ENCODE measurements at places on chromosomes 2 and 18.

DNA sequence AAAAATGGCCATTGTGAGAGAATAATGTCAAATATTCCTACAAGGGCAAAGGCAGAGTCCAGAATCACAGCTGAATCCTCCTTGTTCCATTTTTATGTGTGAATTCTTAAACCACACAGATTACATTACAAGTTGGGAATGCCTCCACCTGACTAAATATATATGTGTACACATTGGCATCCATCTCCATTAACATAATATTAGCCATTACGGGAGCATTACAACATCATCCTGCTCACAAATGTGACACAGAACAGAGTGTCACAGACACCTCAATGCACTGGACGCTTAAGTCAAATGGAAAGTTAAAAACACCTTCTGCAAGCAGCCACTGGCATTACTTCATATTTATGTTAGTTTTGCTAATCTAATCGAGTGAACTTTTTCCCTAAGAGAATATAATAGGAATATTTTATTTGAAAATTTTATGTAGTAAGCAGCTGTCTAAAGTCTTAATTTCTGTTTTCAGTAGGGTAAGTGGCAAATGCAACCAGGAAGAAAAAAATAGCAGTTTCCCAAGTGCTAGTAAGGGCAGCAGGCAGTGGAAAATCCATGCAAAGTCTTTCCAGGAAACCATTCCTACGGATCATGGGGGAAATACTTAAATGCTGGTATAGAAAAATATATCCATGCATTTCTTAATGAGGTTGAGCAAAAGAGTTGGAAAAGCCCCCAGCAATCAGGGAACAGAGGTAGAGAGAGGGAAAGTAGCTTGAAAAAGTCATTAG, 255.6 kb downstream of the OSR1 start:
- DNase-seq: no peak

- DNase-seq: no peak
Measured at GRCh38 chr2:10398496-10398895, 49.6 kb downstream of the ODC1 start.

DNA sequence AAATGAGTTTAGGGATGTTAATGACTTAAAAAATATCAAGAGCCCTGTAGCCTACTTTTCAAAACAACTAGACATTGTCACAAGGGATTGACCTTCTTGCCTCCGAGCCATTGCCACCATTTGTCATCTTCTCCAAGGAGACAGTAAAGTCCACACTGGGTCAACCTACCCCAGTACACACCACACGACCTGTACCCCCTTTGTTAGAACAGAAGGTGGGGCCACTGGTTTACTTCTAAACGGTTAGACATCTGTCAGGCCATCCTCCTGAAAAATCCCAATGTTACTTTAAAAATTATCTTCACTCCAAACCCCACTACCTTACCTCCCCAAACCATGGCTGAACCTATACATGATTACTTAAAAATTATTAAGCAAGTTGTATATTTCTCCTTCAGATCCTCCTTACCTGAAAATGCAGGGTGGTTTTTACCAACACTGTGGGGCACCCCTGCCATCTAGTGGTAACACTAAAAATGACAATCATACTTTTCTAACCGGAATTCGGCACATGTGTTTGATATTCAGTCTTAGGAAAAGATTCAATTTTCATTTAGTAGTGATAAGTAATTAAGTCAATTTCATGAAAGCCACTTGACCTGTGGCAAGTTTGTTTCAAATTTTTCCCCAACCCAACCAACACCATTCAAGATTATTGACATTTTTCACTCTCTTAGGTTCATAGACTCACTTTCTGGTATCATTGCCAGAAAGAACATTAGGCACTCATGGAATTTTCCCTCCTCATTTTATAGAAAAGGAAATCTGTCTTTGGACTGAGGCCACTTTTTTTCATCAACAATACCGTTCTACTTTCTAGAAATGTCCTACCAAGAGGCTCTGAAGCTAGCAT, 265.3 kb upstream of the PKDCC start:
- DNase-seq: peak; percentile 56

- no peak for DNase-seq
Measured at GRCh38 chr2:112085916-112086669, 31.0 kb downstream of the TMEM87B start.

DNA sequence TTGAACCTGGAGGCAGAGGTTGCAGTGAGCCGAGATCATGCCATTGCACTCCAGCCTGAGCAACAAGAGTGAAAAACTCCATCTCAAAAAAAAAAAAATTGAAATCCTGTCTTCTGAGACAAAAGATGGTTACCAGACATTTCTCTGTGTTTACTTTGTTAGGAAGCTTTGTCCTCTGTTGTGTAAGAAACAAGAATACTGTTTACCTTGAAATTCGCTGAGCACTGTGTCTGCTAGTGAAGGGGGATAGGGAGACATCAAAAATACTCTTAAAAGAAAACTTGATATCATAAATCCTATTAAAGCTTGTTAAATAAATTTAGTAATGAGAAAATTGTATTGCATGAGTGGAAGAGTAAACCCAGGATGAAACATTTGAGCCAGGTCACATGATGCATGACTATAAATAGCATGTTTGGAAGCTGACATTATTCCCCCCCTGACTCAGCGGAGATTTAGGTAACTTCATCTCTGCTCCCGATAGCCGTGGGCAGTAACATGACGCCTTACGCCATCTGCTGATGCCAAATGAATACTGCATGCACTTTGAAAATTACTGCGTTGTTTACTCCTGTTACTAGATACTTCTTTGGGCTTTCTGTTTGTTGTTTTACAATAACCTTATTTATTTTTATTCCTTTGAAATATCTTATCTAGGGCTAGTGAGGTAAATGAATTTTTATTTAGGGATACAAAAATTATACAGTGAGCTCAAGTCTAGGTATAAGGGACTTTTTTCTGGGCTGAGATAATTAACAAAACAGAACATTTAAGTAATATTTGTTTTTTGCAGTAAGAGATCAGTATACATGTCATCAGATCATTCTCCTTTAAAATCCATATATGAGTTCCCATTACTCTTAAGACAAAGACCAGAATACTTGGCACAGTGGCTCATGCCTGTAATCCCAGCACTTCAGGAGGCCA, 134.9 kb downstream of the MAP3K20 start:
- no peak for DNase-seq

- no peak for DNase-seq
Measured at GRCh38 chr2:105889046-105889445, 144.3 kb downstream of the NCK2 start.

DNA sequence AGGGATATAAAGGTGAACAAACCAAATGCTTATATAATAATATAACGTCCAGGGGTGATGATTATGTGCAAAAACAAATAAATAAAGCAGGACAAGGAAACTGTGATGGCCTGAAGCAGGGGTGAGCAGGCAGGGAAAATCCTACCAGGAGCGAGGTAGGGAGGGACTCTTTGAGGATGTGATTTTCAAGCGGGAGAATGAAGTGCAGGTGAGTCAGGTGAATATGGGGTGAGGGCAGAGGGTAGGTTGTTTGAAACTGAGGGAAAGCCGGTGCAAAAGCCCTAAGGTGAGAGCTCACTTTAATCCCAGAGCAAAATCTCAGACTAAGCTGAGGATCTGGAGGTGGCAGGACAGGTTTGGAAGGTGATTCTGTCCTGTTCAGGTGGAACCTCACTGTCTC, 40.7 kb downstream of the CYP26B1 start:
- DNase-seq: no peak

DNA sequence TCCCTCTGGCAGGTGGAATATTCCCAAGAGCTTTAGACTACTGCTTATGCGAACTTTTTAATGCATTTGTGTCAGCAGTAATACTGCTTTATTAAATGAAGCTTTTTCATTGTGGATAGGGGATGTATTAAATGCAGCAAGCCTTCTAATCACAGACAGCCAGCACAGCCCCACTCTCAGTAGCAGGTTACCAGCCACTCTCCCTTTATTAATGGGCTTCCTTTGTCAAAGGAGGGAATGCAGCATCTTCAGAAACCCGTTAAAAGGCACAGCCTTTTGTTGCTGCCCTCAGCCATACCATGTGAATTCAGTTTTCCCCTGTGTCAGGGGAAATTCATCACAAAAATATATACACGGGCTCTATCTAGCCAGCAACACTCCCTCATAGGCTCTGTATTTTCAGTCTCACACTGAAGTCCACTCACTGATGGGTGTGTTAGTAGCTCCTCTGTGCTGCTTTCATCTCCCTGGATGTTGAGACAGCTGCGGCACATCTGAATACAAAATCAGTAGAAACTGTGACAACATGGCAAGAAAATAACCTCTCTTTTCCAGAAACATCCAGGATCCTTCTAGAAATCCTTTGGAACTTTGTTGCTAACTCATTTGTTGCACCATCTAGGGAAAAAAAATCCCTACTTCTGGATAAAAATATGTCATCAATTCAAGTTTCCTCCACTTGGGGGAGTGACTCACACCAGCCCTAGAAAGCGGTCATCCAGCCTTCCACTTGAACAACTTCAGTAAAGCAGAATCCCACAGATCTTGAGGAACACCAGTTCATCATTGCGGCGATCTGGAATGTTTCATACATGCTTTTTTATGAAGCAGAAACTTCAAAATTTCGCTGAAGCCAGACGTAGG, 48.4 kb downstream of the LRRTM1 start:
- DNase-seq: no peak

- DNase-seq: no peak
Measured at GRCh38 chr2:136434251-136434715, 316.3 kb upstream of the CXCR4 start.

DNA sequence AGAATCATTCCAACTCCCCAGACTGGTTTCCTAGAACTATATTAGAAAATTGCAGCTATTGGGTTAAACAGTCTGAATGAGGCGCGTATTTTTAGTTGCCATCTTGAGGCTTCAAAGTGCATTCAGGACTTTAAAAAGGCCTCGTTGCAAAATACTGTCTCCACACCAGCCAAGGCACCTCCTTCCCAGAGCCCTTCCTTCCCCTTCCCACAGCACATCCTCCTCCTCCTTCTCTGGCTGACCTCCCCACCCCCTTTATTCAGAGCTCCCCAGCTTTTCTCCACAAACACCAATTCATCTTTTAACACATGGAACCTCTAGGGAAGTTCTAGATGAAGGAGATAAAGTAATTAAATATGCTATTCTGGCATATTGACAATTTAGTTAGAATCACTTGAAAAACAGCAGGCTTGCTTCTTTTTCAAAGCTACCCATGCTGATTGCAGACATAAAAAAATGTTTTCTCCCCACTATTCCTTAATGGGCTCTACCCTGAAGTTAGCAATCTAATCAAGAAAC, 90.3 kb downstream of the RTP5 start:
- DNase-seq: no peak

- DNase-seq: no peak
Measured at GRCh38 chr2:190684931-190685330, 36.0 kb downstream of the NAB1 start.

DNA sequence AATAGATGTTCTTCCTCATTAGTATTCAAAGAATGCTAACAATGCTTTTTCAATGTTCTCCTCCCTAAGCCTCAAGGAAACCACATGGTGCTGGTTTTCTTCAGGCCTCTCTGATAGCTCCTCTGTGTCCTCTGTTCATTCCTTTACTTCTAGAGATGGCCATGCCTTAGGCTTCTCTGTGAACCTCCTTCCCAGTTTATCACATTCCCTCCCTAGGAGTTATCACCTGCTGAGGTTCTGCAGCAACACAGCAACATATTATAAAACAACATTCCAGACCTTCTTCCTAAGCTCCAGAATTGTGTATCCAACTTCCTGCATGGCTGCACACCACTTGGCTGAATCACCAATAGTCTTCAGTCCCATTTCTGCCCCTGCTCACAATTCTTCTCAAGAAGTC, 325.5 kb downstream of the IRS1 start:
- DNase-seq: no peak

- no peak for DNase-seq
Measured at GRCh38 chr2:197207106-197207505, 103.5 kb downstream of the ANKRD44 start.

GRCh38 chr18:74065366-74065765, 82.3 kb downstream of the FBXO15 start:
- DNase-seq: no peak

- DNase-seq: no peak
Measured at GRCh38 chr2:11702946-11703345, 33.0 kb upstream of the NTSR2 start.

GRCh38 chr2:18045230-18045629, 166.8 kb downstream of the KCNS3 start:
- DNase-seq: no peak

DNA sequence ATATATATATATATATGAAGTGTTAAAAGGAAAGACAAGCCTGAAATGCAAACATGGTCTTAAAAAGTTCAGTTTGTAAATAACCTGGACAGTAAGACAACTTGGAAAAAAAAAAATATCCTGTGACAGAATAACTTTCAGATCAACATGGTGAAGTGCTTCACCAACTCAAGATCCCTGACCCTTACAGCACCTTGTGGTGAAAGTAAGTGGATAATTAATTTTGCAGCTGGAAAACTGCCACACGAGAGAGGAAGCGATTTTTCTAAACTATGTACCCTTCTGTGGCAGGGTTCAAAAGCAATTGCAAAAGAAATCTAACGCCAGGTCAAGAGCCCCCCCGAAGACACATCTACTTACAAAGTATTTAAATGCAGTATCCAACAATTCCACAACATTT, 95.8 kb downstream of the PAX3 start:
- DNase-seq: no peak

DNA sequence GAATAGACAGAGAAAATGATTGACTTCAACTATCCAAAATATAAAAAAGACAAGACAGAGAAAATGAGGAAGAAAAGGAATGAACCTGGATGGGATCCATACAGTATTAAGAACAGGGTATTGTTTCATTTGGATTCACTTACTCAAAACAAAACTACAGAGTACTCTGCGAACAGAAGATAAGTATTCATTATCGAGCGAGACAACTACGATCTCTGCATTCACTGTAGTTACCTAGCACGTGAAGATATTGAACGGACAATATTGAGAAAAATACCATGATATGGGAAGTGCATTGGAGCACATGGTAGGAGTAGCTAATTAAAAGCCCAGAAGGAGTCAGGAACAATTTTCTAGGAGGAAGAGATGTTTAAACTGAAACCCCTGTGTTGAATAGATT, 1.0 kb upstream of the ORC2 start:
- no peak for DNase-seq

DNA sequence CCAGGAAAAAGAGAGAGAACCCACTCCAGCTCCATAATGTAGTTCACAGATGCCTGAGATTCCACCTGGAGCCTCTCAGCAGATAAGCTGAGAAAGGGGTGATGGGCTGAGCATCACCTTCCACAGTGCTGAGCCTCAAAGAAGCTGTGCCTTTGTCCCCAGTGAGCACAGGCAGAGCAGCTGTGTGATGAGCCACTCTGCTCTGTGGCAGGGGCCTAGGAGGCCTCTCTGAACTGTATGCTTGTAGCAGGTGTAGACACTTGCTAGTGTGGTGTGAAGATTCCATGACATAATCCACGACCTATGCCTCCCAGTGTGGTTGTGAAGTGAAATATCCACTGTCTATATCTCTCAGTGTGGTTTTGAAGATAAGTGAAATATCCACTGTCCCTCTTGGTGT, 70.4 kb upstream of the MGAT4A start:
- no peak for DNase-seq

GRCh38 chr2:219638217-219638947, 11.0 kb downstream of the SLC4A3 start:
- peak; percentile 37 for DNase-seq

- DNase-seq: no peak
Measured at GRCh38 chr18:69567813-69568488, 167.3 kb downstream of the DOK6 start.
